CD4-positive, alpha-beta T cell treated with Interleukin-15 for 1 hour (primary cell): ENCODE measurements at places on chromosomes 6 and 20.

DNA sequence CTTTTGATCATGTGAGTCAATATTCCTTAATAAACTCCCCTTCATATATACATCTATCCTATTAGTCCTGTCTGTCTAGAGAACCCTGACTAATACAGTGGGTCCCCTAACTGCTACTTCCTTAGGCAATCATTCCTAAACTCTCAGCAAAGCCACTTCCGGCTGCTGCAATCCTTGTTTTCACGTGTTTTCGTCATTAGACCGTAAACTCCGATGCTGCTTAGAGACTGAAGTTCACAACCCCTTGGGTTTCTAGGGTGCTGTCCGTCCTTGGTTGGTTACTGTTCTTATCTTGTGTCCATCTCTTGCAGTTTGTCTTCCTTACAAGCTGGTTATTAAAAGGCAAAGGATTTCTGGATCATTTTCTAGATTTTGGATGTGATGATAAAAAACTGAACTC lies 106.4 kb downstream of the GMPR start:
- DNase-seq = no peak

DNA sequence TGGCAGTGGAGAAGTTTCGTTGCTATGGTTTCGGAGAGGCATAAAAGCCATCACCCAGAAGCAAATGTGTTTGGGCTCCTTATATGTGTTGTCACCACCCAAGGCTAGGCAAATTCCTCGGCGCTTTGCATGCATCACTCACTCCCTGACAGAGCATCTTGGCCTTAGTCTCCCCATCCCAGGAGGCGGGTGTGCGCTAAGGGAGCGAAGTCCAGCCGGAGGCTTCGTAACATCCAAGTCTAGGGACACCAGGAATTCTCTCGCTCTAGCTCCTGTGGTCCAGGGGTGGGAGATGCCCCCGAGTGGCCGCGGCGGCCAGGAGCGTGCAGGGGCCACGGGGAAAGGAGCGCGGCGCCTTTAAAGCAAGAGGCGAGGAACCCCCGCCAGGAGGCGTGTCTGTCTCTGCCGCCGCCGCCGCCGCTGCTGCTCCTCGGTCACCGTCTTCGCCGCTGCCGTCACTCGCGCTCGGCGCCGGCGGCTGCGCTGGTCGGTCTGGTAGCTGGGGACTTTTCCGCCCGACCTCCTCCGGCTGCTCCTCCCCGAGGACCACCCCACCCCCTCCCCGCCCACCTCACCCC lies at the start of gene GRIK2:
TSS of gene GRIK2 (plus strand) at position 458 of the 578 bp plus-strand sequence.
- DNase-seq = no peak

DNA sequence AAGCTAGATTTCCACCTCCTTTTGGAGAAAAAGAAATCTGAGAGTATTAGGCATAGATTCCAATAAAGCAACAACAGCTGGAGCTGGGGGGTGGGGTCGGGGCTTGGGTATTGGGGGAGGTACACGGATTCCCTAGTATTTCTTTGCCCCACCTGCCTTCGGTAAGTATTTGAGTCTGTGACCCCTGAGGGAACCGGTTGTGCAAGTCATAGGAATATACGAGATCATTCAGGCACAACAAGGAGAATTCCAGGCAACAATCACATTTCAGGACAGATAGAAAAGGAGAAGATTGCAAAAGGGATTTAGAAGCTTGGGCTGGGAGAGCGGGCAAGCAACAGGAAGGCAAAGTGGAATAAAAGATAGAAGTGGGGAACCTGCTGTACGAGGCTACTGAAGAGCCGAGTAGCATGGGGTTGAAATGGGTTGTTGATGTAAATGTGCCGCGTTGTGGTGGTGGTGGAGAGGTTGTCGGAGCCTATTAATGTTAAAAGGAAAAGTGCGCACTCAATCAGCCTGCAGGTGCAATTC lies 148.9 kb downstream of the BCAS1 start:
- no peak for DNase-seq

- DNase-seq = no peak
Observed at GRCh38 chr20:43514648-43514999, 7.1 kb downstream of the L3MBTL1 start.

DNA sequence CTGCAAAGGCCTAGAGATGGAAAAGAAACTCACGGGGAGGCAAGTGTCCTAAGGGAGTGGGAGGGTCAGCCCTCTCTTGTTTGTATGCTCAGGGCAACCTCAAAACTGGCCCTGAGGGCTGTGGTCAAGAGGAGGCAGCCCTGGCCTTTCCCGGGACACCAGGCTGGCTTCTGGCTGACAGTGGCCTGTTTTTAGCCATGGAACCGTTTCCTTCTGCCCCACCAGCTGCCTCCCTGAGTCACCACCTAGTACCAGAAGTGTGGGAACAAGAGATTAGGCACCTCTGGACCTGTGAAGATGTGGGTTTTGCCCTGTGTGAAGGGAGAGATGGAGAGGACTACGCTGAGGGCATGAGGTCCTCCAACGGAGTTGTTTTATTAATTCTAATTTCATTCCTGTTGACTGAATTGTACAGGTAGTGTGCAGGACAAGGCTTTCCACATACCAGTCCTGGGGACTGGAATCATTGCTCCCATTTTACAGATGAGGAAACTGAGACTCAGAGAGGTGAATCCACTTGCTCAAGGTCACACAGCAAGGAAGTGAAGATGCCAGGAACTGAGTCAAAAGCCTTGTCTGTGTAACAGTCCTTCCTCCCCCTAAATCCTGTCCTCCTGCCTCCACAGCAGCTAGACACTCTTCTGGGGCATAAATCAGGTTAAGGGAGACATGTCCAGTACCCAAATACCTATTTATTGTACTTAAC lies 5.5 kb downstream of the FOXS1 start:
- no peak for DNase-seq

- DNase-seq = no peak
Observed at GRCh38 chr6:143598466-143599080, 79.2 kb upstream of the PHACTR2 start.

GRCh38 chr6:72746276-72746675 lies 124.4 kb downstream of the KCNQ5 start:
- no peak for DNase-seq

GRCh38 chr6:125303512-125303854 lies 1.7 kb upstream of the HDDC2 start:
- DNase-seq = no peak

- no peak for DNase-seq
Observed at GRCh38 chr20:24131281-24131680, 142.7 kb upstream of the GGTLC1 start.

DNA sequence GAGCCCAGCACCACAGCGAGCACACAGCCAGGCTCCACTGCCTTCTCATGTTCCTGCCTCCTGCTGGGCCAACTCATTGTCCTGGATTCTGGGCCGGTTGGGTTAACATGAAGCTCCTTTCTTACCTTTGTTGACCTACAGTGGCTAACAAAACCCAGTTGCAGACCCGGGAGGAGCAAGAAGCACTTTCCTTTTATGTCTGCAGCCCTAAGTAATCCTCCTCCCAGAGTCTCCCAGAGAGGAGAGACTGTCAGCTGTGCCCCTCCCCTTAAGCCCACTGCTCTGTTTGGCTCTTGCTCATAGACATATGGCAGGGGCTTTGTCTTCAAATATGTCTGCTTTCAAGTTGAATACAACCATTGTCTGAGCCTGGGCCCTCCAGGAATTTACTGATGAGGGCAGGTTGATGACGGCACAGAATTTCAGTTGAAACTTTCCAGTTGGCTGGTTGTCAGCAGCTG lies 55.2 kb downstream of the PSMB1 start:
- DNase-seq = no peak
